ENCODE measurements at places on chromosomes 4 and X.

DNA sequence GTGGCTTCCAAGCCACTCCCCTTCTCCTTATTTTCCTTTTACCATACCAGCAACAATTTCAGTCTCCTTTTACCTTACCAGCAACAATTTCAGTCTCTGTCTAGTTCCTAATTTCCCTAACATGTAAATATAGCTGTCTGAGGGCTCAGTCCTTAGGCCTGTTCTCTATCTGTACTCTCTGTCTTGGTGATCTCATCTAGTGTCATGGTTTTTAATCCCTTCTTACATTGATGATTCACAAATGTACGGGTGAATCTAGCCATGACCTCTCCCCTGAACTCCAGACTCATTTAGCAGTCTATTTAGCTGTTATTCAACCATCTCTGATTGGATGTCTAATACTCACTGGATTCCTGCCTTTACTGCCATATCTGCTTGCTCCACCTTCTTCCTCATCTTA lies 7.2 kb downstream of the IL15 start:
- no peak for DNase-seq

- DNase-seq = no peak
These were observed 36.9 kb downstream of the EVC start for GRCh38 chr4:5747738-5748375.

GRCh38 chr4:125727931-125728330 lies 413.2 kb downstream of the FAT4 start:
- DNase-seq = no peak

DNA sequence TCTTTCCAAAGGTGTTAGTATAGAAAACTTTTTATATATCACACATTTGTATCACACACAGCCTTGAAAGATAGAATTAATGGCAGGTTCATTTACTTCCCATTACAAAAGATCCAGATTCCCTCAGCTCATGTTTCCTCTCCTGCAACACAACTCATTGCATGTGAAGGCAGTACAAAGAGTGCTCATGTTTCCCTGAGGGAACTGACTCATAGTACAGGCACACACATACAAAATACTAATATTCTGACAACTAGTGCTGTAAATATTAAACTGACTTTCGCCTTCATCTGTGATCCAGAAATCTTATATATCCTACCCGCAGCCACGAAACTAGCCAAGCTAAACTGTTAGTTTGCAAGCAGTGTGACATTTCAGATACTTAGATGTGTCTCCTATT lies 819.8 kb upstream of the PCDH7 start:
- no peak for DNase-seq

DNA sequence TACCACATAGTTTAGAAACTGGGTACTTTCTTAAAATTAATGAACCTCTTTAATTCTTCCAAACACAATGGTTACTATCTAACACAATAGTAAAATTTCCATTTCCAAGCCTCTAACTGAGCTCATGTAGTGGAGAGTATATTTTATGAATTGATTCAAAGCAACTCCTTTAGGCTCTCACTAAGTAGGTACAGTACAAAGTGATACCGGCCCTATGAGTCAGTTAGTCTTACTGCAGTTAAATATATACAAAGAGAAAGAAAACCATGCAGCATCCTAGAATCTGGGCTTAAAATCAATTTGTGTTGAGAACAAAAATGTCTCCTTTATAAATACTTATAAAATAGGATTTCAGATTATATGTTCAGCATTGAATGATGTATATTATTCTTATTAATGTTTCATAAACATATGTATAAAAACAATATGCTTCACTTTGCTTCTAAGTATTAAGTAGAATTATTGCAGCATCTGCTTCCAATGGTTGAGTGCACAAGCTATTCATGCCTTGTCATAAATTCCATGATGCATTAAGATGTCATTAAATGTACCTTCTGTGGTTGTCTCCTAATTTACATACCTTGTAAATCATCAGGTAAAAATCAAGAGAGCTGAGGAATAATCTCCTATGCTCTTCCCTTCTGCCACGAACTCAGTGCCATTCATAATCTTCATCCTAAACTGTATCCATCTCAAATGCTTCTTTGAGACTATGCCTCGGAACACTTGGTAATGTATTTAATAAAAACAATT lies 1037.8 kb downstream of the STPG2 start:
- no peak for DNase-seq

- DNase-seq = no peak
These were observed 39.3 kb downstream of the TAPT1 start for GRCh38 chr4:16186986-16187385.

GRCh38 chr4:85391589-85392410 lies 83.2 kb upstream of the ARHGAP24 start:
- DNase-seq = no peak

DNA sequence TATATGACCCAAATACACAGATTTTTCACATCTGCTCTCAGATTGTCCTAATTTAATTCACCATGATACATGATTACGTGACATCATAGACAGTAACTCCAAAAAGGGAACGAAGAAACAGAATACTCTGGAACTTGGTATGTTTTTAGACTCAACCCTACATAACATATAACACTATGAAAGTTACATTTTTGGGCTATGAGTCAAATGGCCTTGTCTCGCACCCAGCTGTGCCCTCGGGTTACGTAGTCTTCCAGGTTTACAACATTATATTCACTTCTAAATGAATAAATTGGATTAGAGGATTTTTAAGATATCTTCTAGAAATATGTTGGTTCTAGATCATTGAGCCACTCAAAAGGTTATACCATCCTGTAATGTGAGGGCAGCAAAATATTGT lies 2089.6 kb upstream of the TENM3 start:
- DNase-seq = no peak

DNA sequence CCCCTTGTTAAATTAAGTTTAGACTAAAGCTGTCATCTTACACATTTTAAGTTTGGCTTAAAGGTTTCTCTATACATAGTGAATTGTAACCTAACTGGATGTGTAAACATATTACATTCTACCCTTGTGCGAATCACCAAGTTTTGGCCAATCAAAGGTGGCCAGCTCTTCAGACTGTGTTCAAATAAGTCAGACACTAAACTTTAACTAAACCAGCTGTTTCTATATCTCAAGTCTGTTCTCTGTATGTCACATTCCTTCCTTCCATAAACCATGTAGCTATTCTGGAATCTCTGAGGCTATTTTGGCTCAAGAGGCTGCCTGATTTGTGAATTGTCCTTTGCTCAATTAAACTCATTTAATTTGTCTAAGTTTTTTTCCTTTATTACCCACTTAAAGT lies 6.7 kb downstream of the SULT1B1 start:
- no peak for DNase-seq

- DNase-seq = no peak
These were observed 27.5 kb upstream of the OTUD4 start for GRCh38 chr4:145207934-145208333.

DNA sequence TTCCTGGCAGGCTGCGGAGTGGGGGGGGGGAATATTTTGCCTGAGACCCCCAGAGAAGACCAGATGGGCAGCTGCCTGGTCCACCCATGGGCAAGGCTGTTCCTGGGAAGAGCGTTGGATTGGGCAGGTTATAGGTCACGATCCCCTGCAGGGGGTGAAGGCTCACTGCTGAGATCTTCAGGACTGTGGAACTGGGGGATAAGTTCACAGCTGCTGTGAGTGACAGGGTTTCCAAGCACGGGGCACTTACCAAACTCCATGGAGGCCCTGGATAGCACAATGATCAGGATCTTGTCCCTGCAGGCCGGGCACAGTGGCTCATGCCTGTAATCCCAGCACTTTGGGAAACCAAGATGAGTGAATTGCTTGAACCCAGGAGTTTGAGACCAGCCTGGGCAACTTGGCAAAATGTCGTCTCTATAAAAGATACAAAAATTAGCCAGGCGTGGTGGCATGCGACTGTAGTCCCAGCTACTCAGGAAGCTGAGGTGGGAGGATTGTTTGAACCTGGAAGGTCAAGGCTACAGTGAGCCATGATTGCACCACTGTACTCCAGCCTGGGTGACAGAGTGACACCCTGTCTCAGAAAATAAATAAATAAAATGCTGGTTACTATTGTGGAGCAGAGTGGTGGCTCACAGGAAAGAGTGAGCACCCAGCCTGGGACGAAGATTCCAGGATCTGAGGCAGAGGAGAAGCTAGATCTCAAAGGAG lies 68.0 kb upstream of the HELT start:
- DNase-seq = no peak

DNA sequence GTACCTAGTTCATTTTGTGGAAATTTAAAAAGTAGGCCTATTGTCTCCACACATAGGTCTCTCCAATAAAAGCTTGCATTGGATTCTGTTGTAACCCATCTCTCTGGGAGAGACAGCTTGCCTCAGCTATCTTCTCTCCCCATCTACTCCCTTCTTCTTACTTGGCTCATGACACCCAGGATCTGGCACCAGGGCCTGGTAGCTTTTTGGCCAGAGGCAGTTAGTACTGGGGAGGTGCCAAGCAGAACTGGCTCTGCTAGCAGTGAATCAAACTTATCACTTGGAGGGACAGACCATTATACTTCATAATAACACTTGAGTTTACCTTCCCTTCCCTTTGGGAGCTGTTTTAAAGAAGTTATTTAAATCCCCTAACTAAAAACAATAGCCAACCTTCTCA lies 31.8 kb downstream of the PLAC1 start:
- DNase-seq = no peak

GRCh38 chr4:99821918-99822503 lies 5.4 kb downstream of the DAPP1 start:
- DNase-seq = no peak

DNA sequence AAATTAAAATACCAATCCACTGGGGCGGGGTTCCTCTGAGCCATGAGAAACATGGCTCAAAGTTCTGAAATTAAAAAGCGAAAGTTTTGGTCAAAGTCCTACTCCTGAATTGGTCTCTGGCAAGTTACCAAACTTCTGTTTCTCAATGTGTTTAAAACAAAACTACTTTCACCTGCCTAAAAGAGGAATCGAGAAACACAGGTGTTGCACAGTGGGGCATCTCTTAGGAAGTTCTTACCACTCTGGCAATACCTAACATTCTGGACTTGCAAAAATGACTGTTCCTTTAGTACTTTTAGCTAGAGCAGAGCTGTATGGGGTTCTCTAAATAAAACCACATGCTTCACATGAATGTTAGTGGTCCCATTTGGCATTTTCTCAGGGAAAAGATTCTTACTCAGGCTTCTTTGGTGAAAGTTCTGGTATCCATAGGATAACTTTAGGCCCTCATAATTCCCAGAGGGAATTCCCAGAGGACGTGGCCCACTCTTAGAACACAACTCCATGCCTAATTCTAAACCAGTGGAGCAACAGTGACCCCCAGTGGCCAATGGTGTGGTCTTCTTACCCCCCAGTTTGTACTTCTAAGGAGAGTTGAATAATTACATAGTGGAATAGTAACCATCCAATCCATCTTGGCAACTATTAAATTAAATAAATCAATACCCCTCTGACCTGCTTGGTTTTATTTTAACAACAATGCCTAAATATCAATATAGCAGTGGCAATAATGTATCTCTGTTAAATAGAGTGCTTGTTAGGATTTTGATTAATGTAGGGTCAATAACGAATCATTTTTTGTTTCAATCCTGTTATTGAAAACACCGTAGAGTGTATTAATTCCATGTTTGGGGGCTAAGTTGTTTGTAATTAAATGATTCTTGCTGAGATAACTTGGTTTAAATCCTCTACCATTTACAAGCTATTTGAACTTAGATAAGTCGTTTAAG lies 21.9 kb downstream of the BMP3 start:
- peak; percentile 2 for DNase-seq

- DNase-seq = no peak
These were observed 50.3 kb downstream of the MAML3 start for GRCh38 chr4:140103676-140104075.

- no peak for DNase-seq
These were observed at the start of gene PCDH7 for GRCh38 chr4:30720021-30720660. TSS of gene PCDH7 (plus strand) at chr4:30720369. CDS start at chr4:30721423, 1,054 bp downstream.

DNA sequence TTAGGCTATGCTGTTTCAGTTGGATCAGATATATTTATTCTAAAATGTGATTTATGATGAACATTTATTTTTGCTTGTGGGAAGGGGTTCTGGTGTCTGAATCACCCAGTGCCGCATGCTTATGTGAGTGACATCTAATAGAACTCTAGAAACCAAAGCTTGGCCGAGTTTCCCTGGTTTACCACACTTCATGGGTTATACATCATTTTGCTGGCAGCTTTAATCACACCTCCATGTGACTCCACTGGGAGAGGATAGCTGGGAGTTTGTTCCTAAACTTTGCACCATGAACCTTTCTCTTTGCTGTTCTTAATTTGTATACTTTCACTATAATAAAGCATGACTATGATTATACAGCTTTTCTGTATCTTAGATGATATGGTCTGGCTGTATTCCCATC lies 382.9 kb downstream of the INPP4B start:
- no peak for DNase-seq

- no peak for DNase-seq
These were observed 67.4 kb upstream of the FAM47B start for GRCh38 chrX:34875204-34875603.

- DNase-seq = no peak
These were observed 341 bp upstream of the PRPS2 start for GRCh38 chrX:12790885-12791256.

DNA sequence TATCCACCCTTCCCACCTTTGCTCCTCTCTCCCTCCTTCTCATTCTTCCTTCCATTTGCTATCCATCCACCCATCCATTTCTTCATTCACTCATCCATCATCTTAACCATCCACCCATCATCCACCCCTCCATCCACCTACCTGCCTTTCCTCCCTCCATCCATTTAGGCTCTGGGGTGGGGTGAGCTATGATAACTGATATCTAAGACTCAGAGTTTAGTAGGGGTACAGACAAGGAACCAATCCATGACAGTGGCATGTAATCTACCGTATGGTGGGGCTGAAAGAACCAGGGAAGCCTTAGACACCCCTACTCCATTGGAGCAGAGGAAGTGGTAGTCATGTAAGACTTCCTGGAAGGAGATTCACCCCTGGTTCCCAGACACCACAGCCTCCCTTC lies 23.2 kb downstream of the PSAPL1 start:
- DNase-seq = no peak

DNA sequence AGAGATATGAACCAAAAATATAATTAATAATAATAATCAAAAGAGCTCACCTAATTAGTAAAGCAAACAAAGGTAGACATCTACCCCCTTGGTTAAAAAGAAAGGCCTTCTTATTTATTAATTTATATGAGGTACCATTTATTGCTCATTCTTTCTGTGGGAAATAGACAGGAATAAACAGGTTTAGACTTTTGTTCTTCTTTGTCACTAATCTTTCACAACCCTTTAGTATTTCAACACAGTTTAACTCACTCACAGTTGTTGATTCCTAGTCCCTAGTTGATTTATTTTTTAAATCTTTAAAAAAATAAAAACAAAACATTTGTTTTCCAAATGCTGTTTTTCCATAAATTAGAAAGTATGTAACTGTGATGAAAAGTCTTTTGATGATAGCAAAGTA lies 5.6 kb downstream of the PPARGC1A start:
- no peak for DNase-seq

- no peak for DNase-seq
These were observed 7.8 kb upstream of the METAP1 start for GRCh38 chr4:98987720-98988119.

Data from stimulated activated CD8-positive, alpha-beta memory T cell treated with anti-CD3 and anti-CD28 coated beads, Interleukin-4, amount 100 ng/mL, for 1 hour (primary cell).